ENCODE measurements at places on chromosomes 6 and 20. TPM values are rescaled to one million over a fixed set of nuclear protein-coding genes. Genes with fewer than 3 reads are reported as not detected.
A peak's percentile ranks its signal among the peaks of the same experiment; 100 is the strongest.

The RSPO3 gene
- not detected for total RNA-seq

- DNase-seq, result peak; percentile 36
Measured at GRCh38 chr20:41142245-41142644, 4.9 kb downstream of the PLCG1 start.

DNA sequence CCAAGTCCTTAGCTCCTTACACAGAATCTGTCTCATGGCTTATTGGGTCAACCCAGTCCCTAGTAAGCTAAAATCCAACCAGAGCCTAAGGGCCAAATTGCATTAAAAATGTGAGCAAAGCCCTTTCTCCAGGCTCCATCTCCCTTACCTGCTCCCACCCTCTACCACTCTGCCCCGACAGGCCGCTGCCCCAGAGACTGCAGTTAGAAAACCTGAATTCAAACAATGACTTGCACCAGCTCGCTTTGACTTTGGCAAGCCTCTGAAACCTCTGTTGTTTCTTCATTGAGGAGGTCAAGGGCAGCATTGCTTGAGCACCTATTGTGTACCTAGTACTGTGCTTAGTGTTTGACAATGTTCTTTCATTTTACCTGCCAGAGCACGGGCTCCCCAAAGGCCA, 188.1 kb upstream of the PMEPA1 start:
- DNase-seq, result no peak

- no peak for DNase-seq
Measured at GRCh38 chr6:114304304-114304887, 38.4 kb downstream of the HS3ST5 start.

- no peak for DNase-seq
Measured at GRCh38 chr6:6521961-6522482, 66.5 kb upstream of the LY86 start.

GRCh38 chr6:79440598-79440997, 96.6 kb downstream of the LCA5 start:
- DNase-seq, result no peak

Data from activated CD4-positive, alpha-beta memory T cell treated with anti-CD3 and anti-CD28 coated beads for 36 hours (primary cell).